ENCODE measurements at places on chromosomes 6 and 20.

- DNase-seq: no peak
Observed at GRCh38 chr20:42083280-42083679, 465.1 kb upstream of the CHD6 start.

GRCh38 chr20:17619351-17620093, 49.6 kb downstream of the DSTN start:
- DNase-seq: no peak

GRCh38 chr6:118500130-118501015, 47.7 kb upstream of the PLN start:
- no peak for DNase-seq

- DNase-seq: no peak
Observed at GRCh38 chr6:109050447-109051102, 44.1 kb downstream of the SESN1 start.

DNA sequence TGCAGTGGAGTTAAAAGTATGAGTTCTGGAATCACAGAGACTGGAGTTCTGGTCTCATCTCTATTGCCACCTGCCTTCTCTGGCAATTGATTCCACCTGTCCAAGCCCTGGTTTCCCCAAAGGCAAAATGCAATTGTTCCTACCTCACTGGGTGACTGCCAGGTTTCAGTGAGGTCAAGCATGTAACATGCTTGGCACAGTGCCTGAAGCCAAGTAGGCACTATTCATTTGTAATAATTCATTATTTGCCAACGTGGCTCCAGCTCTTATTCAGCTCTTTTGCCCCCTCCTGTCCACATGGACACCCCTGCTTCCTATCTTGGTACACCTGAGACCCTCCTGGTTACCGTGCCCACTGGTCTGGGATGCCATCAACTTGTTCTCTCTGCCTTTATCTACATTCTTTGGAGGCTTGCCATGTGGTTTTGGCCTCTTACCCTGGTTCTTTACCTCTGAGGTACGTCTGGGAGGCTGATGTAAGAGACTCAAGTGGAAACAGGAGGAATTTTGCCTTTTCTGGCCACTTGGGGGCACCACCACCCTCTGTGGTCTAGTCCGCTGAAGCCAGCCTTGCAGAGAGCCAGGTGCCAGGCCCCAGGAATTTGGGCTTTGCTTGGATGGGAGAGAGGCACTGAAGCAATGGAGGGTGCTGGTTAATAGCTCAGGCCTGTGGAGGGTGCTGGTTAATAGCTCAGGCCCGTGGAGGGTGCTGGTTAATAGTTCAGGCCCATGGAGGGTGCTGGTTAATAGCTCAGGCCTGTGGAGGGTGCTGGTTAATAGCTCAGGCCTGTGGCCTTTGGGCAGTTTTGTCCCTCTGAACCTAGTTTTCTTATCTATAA, 1.7 kb downstream of the KCNK15 start:
- DNase-seq: peak; percentile 78

- DNase-seq: no peak
Observed at GRCh38 chr6:63943826-63944225, 308.2 kb downstream of the PHF3 start.

DNA sequence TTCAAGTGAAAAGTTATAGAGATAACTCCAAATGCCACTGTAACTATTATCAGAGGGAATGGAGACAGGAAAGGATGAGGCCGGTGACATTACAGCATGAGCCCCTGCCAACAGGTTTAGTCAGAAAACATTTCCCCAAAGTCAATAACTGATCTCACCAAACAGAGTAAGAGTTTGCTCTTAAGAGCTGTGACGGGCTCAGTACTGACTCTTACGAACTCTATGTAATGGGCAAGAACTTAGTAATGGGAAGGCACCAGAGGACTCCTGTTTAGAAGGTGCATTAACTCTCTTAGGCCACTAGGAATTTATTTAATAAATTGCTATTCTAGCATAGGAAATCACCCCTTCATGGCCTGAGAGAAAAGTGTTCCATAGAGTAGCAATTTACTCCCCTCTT, 76.8 kb downstream of the SAMD5 start:
- DNase-seq: no peak

GRCh38 chr20:19026121-19026878, 186.1 kb upstream of the SLC24A3 start:
- DNase-seq: no peak

- peak; percentile 1 for DNase-seq
Observed at GRCh38 chr6:127737768-127738167, 160.8 kb downstream of the C6orf58 start.

- DNase-seq: no peak
Observed at GRCh38 chr20:46835418-46835817, 59.2 kb upstream of the EYA2 start.

GRCh38 chr20:10573273-10573950, 100.4 kb downstream of the JAG1 start:
- peak; percentile 34 for DNase-seq

DNA sequence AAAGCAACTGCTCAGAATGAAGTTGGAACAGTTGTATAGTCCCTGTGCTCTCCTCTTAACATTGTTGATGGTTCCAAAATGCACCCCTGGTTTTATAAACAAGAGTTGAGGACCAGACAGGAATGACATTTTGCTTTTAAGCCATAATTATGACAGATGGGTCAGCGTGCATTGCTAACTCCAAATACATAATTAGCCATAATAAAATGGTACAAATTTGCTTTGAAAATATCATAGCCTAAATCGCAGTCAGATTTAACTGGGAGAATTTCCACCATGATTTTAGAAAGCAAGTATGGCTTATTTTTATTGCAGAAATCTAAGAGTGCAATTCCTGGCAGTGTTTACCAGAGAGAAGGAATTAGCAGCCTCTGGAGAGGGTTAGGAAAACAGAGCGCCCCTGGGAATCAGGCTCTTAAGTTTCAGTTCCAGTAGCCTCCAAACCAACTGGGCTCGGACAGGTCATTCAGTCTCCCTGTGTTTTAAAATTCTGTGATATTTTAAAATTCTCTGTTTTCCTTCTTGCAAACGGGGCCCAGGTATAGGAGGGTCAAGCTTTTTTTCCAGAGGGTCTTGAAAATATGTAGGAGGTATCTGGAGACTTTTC, 302.3 kb downstream of the TBC1D7 start:
- no peak for DNase-seq

DNA sequence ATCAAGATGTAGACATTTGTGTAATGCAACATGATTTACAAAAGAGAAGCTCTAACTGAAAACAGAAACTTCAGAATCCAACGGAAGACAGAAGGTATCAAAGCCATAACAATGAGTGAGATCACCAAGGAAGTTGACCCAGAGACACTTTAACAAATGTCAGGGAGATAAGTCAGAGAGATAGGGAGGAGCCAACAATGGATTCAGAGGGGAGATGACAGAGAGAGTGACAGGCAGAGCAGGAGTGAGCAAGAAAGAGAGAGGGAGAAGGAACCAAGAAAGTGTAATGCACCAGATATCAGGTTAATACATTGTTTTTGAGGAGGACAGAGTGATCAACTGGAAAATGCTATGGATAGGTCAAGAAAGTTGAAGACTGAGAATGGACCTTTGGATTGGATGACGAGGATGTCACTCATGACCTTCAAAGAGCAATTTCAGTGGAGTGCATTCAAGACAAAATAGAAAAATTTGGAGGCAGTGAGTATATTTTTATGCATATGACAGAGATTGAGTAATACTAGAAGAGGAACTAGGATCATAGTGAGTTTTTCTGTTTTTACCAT, 86.6 kb downstream of the TRDN start:
- no peak for DNase-seq

DNA sequence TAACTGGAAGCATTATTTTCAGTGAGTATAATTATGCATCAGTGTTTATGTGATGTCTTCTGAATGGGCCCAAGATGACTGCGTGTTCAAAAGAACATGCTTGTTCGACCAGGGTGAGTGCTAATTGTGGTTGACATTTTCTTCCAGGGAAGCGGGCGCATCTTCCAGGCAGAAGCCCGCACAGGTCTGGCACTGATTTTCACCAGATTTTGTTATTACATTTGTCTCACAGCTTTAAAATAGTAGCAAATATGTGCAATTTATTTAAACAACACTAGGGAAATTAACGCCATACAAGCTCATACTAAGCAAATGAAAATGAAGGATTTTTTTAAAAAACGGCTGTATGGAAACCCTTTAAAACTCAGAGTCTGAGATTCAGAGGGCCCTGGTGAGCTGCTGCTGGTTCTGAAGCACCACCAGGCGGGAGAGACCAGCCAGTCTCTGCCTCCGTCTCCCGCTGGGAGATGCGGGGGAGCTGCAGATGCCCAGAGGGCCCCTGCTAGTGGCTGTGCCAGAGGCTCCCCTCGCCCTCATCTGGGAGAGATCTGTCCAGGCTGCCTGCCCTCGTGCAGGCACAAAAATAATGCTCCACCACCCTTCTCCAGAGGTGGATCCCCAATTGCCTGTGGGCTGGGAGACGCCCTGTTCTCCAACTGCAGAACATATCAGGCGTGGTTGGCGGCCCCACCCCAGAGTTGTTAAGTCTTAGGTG, 297.0 kb downstream of the TAF4 start:
- no peak for DNase-seq

GRCh38 chr20:32963176-32963575, 41.1 kb downstream of the SUN5 start:
- no peak for DNase-seq

DNA sequence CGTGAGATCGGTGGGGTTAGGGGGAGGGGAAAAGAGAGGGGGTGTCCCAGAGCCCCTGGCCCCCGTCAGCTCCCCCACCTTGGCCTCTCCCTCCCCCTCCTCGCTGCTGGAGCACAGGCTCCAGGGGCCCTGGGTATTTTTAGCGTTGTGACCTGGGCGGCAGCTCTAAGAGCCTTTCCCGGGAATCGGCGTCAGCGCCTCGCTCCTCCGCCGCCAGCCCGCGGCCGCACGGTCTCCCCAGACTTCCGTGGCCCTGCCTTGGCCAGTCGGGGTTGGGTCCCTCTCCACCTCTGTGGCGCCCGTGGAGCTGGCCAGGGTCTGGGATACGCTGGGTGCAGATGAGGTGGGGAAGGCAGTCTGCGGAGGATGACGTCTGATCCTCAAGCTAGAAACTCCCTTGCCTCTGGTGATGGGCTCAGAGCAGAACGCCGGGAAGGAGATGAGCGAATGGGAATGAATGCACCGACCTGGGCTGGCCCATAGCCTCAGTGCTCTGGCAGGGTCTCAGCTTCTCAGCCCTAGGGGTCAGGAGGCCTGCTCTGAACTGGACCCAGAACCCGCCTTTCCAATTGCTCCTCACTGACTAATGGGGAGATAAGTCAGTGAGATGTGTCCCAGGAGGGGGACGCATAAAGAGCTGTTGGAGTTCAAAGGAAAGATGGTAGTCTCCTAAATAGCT, 883 bp upstream of the DBNDD2 start:
- no peak for DNase-seq

DNA sequence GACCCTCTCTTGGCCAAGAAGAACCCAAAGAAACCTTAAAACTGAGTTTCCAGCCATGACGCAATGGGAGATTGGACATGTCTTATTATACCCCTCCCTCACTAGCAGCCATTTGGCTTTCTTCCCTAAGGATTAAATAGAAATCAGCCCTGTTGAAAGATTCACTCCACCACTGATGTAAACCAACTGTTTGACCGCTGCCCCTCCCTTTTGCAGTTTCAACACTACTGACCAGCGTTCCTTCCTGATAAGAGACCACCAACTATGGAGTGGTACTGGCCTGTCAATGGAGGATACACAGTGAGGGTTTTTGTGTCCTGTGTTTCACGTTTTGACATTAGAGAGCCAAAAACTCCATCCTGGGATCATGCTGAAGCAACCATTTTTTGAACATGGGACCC, 53.2 kb upstream of the CD2AP start:
- no peak for DNase-seq

GRCh38 chr20:35607003-35607735, 8.5 kb upstream of the SPAG4 start:
- no peak for DNase-seq

DNA sequence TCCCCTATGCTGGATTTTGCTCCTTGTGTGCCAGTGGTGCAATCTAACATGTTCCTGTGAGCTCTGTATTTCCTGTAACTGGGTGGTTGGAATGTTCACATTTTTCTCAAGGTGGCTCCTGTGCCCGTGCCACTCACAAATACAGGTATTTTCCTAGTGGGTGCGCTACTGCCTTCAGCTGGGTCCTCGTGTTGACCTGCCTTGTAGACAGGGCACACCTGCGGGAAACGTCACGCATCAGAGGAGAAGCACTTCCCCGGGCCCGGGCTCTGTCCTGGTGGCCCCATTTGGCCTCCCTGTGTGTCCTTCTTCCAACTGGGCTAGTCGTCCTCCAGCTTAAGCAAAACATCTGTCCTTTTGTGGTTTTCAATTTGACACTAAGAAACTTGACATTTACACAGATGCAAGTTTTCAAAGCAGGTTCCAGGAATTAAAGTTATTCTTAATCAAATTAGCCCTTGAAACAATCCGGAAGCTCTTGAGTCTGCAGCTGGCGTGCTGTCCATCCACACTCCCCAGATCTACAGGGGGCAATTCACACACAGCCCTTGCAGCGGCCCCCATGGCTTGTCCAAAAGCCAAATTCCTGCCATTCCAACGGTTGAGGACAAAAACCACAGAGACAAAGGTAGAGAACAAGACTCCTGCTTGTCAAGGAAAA, 275.1 kb downstream of the CDC5L start:
- DNase-seq: peak; percentile 80

- DNase-seq: no peak
Observed at GRCh38 chr20:61205769-61206168, 46.3 kb upstream of the CDH4 start.

DNA sequence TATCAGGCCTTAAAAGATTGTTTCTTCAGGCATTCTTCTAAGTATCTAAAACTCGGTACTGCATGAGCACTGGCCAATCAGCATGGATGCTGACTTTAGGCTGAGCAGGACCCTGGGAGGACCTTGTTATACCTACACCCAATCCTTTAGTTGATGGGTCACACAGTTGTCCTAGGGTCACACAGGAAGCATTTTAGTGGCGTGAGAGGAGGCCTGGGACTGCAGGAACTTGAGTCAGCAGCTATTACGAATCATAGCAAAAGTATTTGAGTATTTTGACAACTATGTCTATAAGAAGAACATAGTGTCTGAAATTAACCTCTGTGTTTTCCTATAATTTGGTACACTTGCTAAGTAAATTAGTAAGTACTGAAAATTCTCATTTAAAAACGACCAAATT, 741.4 kb downstream of the HACE1 start:
- no peak for DNase-seq

- DNase-seq: no peak
Observed at GRCh38 chr20:56440346-56441007, 27.9 kb upstream of the RTF2 start.

DNA sequence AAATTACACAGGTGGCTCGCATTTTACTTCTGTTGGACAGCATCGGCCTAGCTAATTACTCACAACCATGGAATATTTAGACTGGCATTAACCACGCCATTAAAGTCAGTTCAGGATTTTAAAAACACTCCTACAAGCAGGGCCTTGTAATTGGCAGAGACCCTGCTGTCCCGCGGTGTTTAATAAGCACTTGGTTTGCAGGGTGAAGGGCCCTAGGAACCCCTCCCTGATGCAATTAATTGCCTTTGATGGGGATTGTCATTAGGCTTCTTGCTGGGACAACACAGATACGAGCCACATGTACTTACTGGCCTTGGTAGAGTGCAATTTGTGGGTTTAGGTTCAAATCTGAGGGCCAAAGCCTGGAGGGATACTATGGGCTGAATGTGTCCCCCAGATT, 7.8 kb upstream of the VSTM2L start:
- DNase-seq: no peak
